ENCODE measurements at places on chromosomes 2 and 18.

DNA sequence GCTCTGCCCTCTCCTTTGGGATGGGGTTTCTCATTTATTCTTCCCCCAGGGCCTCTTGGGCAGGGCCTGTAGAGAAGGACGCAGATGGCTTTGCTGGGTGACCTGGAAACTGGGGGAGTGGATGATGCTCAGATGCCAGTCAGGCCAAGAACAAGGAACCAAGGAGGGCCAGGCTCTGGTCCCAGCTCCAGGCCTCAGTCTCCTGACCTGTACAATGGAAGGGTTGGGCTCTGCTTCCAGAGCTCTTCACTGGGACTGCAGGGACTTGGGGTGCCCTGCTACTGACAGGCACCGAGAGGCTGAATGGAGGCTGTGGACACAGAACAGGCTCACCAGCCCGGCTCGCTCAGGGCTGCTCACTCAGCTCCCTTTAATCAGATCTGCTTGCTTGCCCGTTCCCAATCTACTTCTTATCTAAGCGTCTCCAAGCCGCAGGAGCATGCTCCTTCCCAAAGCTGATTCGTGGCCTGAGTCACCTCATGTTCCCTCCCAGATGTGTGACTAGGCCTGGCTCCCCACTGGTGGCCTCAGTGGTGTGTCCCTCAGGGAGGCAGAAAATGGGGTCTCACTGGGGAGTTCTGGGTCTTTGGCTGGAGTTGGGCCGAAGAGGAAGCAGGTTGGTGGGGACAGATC is 82.6 kb upstream of the ODC1 start:
- no peak for DNase-seq

DNA sequence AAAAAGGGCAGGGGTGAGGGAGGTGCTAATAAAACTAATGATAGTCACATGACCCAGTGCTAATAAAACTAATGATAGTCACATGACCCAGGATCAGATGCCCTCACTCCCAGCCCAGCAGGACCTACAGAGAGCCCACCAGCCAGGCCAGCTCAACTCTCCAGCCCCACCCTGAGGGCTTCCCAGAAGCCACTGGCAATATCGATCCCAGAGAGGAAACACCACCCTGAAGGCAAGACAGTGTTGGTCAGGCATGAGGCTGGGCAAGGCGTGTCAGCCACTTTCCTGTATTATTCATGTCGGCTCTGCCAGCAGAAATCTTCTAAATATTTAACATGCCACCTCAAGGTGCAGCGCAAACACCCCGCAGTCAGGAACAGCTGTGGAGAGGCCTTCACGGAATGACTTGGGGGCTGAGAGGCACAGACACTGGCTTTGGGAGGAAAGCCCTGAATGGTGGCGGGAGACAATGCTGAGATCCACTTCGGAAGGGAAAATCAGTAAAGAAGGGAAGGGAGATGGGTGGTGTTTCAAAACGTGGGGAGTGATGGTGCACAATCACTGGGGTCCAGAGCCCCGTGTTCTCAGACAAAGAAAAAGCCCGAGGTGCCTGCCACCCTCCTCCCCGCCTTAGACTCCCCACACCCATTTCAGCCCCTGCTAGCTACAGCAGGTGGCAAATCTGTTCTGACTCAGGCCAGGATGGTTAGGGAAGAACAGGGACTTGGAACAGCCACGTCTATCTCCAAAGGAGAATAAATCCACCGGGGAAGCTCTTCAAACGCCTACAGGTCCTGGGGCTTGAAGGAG is 1.4 kb downstream of the REEP1 start:
- no peak for DNase-seq

- DNase-seq, result peak; percentile 42
Measured at GRCh38 chr2:152740743-152741328, 22.4 kb downstream of the ARL6IP6 start.

DNA sequence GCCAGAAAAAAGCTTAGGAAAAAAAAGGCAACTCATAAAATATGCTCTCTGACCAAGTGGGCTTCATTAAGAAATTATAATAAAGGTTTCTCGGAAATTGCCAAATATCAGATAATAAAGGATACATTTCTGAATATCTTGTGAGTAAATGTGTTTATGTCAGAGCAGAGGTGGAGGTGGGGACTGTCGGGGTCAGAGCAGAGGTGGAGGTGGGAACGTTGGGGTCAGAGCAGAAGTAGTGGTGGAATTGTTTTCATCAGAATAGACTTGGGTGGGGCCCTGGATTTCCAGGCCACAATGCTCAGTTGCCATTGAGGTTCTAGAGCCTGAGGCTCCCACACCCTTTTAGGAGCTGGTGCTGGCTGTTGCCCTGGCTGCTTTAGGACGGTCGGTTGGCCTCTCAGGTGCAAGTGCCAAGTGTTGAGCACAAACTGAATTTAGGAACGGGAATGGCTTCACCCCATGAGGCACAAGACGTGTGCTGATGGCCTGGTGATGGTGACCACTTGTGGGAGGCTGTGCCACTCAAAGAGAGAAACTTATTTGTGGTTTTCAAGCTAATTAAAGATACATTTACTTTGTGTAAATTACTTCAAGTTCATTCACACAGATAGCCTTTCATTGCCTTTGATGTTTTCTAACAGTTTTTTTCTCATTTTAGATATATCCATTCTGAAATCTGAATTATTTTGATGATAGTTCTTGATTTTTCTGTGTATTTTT is 131.5 kb downstream of the ATP9B start:
- no peak for DNase-seq

- DNase-seq, result no peak
Measured at GRCh38 chr18:46274266-46274665, 170.1 kb downstream of the HAUS1 start.
